ENCODE measurements at places on chromosomes 7 and 10.

DNA sequence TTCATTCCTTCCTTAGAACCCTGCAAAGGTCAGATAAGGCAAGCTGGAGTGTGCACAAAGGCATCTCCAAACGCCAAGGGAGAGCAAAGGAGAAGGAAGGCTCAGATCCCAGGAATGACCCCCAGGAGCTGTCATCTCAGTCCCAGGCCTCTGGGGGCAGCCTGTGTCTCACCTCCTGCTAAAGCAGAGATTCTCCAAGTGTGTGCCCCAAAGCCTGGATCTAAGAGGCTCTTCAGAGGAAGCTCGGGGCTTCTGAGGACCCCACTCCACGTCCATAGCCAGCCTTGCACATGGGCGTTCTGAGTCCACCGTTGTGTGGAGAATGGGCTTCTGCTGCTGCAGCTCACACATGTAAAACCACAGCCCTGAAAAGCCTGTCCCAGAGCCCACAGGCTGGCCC, 5.1 kb upstream of the GRID1 start:
- no peak for DNase-seq

DNA sequence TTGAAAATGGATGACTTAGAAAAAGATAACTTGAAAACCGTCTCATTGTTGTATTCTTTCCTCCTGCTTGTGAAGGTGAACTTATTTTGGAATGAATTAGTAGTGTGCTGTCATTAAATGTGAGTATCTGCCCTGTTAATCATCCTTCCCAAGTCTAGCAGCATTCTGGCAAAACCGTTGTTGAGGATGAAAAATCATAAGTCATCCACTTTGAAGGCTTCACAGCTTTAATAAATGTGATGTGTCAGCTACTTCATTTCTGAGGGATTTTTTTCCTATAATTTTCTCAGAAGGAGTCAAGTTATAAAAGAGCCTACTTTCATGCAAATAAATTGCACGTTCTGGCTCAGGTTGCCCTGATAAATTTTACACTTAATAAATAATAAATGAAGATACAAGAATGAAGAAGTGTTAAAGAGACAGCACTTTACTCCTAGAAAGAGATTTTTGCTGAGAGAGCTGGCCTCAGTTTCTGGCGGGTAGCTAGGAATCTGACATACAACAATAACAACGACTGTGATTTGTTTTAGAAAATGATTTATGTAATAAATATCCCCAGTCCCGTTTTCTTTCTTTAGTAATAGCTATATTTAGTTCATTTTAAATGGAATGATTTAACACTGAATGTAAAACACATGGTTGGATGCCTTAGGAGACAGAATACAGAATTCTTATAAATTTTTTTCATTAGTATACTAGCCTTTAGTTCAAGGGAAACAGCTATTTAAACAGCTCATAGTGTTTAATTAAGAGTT, 516.5 kb upstream of the KLF6 start:
- no peak for DNase-seq

DNA sequence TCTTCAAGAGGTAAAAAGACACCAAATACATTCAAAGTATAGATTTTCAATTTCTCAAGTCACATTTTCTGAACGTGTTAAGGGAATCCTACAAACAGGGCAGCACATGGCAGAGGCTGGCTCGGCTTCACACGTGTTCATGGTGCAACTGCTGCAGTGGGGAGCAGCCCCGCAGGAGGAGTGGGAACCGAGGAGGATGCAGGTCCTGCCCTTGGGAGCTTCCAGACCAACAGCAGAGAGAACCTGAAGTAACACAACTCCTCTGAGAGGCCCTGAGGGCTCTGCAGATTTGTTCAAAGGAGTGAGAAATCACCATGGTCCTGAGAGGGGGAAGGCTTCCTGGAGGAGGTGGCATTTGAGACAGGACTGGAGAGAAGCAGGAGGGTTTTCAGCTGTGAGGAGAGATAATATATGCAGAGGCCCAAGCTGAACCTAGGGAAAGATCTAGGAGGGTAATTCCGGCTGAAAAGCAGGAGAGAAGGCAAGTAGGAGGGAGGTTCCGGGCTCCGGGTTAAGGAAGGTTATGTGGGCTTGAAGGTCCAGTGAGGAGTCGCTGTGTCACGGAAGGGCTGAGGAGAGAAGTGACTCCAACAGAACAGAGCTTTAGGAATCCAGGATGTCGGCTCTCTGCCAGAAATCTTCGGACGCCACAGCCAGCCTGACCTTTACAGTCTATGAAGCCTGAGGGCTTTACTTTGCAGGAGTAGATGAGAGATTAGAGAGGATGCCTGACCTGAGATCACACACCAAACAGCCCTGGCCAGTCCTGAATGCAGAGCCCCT, 77.5 kb downstream of the GPR26 start:
- DNase-seq: peak; percentile 74

DNA sequence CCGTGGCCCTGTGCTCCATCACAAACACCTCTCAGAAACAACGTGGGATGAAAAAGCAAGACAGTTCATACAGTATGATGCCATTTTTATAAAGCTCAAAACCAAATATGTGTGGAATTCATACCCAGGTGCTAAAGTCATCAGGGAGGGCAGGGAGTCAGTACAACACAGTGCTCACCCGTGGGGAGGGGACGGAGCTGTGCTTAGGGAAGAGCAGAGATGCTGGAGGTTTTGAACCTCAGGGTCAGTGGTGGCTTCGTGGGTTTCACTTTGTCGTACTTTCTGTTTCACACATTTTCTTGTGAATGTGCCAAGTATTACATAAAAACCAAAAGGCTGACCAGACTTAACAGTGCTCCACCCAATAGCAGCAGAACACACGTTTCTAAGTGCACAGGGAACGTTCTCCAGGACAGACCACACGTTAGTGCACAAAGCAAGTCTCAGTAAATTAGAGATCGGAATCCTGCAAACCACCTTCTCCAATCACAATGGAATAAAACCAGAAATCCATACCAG, 21.2 kb downstream of the ZMIZ2 start:
- peak; percentile 75 for DNase-seq

DNA sequence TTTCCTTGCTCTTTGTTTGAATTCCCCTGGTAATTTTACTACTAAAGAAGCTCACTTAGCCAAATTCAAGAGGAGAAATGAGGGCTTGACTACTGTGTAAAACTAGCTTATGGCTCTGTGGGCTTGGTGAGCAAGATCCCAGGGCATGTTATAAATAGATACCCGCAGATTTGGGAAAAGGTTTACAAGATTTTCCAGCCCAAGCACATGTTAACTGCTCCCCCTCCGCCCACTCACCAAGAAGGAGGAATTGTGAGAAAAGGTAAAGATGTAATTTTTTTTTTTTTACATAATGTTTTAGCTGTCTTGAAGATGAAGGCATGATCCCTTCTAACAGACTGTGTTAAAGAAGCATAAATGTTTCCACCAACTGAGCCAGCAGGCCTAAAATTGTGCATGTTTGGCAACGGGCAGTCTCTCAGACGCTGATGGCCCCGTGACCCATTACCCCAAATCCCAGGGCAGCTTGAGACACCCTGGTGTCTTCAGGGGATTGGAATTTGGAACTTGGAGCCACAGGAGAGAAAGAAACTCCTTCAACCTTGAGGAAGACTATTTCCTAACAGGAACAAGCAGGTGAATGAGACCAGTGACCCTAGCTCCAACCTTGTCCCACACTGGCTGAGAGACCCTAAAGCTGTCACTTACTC, 429.8 kb upstream of the CELF2 start:
- DNase-seq: no peak

DNA sequence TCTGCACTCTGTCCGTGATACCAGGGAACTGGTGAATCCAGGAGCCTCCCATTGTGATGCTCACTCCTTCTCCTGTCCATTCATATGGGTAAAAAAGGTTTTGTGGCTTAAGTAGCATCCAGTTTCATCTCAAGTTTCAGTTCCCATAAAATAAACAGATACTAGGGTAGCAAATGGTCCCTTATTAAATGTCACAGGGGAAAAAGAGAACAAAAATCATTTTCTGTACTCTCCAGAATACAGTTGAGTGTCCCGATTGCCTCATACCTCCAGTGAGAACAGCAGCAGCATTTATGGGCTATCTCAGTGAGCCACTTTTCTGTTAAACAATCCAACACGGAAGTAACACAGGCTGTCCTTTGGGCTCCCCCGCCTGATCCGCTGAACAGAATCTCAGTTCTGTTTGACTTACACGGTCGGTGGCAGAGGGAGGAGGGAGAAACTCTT, 179.6 kb downstream of the CELF2 start:
- peak; percentile 36 for DNase-seq

DNA sequence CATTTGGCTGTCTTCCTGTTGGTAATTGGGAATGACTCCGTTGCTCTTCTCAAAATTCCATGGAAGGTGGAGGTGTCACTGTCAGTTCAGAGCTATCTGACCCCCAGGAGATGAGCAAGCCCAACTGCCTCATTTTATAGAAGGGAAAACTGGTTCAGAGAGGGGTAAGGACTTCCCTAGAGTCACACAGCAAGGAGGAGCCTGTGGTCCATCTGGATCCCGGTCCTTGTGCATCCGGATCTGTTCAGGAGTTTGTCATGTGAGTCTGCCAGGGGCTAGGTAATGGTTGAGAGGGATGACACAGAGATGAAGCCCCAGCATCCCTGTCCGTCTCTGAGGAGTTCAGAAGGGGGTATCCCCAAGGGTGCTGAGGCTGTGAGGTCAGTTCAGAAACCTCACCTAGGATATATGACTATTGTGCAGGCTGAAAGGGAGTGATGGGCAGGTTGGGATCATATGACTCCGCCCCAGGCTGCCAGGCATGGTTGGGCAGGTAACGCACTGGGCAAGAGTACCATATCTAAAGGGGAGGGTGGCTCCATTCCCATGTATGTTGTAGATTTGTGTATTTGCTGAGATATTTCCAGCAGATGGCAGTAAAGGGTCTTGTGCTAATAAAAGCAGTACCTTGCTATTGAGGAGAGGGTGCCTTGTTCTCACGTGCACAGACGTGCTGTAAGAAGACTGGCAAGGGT, 16.0 kb upstream of the SLC29A3 start:
- DNase-seq: peak; percentile 59

GRCh38 chr10:12980713-12981306, 20.7 kb downstream of the CCDC3 start:
- DNase-seq: no peak

- DNase-seq: no peak
These were observed 15.2 kb downstream of the STK32C start for GRCh38 chr10:132292287-132293200.

DNA sequence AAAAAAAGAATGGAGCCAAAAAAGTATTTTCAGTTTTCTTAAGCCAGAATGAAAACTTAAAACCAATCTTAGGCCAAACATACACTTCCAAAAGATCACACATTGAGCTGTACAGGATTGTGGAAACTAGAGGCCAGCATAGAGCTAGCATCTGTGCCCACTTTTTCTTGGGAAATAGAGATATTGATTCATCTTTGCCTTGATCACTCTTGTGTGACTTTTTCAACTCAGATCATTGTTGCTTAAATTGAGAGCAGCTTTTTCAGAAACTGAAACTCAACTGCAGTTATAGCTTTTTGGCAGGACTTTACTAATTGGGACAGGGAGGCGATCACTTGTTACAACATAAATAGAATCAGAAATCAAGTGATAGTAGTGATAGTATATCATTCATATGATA, 132.2 kb downstream of the PRKG1 start:
- no peak for DNase-seq

DNA sequence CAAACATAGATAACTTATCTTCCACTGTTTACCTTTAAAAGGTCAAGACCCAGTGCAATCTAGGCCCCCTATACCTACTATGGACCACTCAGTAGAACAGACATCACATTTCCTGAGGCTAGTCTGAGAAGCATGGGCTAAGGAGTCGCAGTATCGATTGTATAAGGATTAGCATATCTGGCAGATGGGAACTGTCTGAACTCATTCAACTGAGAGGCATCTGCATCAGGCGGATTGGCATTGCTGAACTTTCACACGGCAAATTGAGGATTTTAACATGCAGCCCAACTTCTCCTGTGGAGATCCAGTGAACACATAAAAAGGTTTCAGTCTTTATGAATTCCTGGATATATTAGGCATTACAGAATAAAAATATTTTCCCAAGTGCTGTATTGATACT, 89.1 kb upstream of the LRGUK start:
- DNase-seq: no peak

DNA sequence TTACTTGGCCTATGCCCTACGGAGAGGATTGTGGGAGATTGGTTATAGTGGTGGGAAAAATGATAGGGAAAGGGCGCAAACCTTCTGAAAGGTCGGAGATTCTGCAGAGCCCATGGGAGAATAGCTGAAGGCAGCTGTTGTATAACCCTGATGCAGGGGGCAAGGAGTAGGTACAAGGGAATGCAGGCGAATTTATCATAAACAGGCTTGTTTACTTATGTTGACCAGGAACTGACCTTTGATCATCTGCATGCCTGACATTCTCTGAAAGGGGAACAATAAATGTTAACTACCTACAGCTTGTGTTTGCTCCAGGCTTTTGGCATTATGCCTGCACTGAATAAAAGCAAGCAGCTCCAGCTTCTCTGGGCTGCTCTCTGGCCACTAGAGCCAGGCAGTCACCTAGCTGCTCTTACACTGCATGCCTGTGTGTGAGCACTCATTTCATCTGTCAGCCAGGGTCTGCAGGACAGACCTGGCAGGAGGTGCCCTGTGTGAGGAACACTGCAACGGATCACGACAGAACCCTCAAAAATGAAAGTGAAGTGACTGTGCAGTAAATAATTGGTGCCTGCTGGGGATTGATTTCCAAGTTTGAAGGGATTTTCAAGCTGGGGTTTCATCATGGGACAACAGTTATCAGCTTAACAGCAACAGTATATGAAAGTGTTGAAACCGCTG, 31.1 kb upstream of the ABCA13 start:
- peak; percentile 69 for DNase-seq

DNA sequence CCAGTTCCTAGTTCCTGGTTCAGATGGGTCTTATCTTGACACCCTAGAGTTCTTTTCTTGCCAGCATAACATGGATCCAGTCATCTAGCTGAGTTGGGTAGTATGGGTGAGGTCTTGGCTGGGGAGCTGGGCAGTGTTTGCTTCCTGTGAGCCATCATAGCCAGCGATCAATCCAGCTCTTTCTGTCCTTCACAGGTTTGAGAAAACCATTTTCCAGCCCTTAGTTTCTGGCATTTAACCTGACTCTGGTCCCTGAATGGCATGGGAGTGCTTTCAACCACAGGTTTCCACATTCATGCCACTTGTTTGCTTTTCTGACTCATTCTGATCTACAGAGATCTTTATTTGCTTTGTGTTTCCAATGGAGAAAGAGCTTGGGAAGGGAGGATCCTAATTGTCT, 8.6 kb downstream of the SLC13A1 start:
- no peak for DNase-seq

DNA sequence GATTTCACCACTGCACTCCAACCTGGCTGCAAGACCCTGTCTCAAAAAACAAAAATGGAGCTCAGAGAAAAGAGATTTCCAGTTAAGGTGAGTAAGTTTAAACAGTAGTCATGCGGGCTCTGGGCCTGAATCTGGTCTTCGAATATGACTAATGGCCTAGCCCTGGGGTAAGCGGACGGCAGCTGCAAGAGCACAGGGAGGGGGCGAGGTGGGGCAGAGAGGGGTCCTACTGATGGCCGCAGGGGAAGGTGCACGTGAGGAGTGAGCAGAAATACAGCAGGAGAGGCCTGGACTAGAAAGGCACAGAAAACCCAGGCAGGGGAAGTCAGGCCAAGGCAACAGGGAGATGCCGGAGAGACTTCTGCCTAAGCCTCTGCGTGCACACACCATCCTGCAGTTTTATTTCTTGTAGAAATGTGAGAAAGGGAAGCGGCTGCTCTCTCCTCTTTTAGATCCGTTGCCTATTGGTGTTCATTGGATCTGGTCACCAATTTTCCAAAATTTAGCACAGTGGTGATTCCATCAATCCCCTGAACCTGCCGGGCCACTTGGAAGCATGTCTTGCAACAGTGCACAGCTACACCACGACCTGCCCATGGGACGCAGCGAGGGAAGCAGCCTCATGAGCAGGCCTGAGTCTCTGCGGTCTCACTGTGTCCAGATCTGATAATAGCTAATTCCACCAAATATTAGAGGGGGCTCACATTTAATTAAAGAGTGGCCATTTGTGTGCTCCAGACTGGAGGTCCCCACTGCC, 139.0 kb downstream of the PAXIP1 start:
- no peak for DNase-seq
